Stimulated activated CD8-positive, alpha-beta memory T cell treated with anti-CD3 and anti-CD28 coated beads, Interleukin-15, amount 100 ng/mL, for 1 hour (primary cell): ENCODE measurements at places on chromosomes 2 and 18.

- no peak for DNase-seq
These were observed 65.2 kb downstream of the LTBP1 start for GRCh38 chr2:33011941-33012340.

GRCh38 chr2:71494523-71495155 lies 41.3 kb downstream of the DYSF start:
- no peak for DNase-seq

DNA sequence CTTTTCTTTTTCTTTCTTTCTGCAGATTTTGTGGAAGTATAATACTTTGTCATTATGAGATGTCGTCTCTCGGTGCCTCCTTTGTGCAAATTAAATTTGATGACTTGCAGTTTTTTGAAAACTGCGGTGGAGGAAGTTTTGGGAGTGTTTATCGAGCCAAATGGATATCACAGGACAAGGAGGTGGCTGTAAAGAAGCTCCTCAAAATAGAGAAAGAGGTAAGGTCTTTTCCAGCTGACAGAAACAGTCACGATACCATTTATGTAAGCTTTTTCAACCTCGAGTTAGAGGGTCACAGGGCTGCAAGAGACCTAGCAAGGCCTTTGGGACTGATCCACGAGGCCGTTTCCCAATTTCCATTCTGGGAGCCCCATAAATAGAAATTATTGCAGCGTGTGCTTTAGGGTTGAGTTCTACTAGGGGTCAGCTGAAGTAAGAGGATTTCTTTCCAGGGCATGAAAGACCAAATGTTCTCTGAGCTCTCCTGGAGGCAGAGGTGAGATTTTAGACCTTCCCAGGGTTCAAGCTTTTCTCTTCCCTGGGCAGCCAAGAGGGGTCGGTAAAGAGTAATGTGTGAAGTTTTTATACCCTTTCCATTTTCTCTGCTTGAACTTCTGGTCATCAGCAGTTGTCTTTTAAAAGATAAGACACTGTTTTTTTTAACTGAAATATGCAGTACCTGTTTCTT lies 15.5 kb downstream of the MAP3K20 start:
- DNase-seq: no peak

DNA sequence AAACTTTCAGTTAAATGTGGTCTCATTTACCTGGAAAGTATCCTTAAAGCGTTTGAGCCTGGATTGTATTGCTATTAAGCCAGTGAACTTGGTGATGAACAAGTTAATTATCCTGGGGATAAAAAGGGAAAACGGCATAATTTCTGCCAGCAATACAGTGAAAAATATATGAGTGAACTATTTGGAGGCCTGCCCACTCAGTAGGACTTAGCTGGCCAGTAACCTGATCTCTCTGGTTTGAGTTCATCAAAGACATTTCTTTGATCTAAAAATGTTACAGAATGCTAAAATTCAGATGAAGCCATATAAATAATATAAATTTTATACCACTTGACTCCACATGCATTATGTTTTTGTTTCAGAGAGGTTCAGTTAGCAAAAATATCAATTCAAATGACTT lies 241.1 kb upstream of the VWC2L start:
- DNase-seq: no peak

DNA sequence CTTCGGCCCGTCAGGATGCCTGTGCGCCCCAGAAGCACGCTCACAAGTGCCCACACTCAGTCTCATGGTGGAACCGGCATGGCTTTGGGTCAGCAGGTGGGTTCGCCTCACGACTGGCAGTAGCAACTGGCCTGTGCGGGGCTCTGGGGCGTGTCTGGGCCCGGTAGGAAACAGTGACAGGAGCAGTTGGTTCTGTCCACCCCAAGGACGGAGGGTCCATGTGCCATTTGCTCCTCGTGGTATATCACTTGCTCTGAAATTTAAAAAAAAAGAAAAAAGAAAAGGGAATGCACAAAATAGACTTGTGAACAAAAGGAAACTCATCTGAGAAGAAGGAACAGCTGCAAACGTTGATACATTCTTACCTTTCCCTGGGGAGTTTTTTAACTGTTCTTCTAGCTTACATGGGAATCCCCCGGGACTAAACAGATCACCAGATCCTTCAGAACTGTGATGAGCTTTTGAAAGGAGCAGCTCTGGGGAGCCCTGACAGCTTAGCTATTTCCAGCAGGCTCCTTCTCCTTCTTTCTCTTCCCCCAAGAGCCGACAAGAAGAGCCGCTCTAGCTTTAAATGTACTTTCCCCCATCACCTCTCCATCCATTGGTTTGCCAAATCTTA lies 42.8 kb downstream of the TRAPPC12 start:
- DNase-seq: no peak

DNA sequence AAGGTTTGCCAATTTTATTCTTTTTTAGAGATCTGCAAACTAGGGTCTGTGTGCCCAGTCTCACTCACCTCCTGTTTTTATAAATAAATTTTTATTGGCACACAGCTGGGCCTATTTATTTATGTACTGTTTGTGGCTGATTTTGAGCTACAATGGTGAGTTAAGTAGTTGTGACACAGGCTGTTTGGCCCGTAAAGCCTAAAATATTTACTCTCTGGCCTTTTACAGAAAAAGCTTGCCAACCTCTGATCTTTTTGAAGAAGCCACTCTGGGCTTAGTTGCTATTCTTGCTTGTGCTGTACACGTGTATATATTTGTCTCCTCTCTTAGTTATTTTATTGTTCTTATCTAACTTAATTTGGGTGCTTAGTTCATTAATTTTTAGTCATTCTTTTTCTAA lies 14.5 kb downstream of the NAB1 start:
- DNase-seq: no peak

DNA sequence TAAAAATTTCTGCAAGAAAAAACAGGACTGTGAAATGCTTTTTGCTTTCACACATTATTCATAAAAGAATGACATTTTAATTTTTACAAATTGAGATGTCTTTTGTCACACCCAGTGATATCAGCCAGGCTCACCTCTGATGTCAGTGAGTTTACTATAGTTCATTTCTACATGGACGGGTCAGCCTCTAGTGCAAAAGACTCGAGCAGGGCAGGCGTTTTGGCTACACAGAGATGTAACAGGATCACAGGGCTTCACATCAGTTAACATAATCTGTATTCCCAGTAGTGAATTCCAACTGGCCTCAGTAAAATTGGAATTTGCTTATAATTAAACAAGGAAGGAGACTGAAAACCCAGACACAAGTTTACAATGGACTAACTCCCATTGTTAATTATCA lies 275.6 kb upstream of the ZSWIM2 start:
- no peak for DNase-seq

DNA sequence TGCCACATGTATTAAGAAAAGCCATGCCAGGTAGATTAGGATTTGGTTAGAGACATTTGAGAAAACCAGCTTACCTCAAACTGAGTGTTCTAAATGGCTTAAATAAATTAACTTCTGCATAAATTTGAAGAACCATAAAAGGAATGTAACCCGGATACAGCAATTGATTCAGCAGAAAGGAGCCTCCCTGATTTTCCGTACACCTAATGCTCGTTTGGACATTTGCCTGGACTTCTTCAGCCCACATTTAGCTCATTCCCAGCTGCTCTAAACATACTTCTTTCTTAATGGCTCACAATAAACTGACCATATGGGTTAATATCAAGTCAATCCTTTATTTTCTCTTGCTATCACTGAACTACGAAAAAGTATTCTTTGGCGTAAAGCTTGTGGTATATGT lies 392.4 kb downstream of the ZNF516 start:
- no peak for DNase-seq

DNA sequence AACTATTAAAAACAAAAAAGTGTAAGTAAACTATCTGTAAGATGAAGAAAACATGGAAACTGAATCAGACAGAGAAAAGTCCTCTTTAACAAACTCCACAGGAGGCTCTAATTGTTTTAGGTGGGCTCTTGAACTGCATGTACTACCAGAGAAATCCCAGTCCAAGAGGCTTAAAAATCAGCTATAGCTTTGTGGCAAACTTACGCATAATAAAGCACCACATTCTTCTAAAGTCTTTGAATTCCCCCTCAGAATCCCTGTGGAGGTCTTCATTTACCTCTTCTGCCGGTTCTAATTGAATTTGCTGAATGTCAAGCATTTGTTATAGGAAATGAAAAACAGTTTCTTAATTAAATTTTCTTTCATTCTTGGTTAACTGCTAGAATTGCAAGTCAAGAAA lies 40.8 kb downstream of the CHN1 start:
- DNase-seq: no peak

- DNase-seq: no peak
These were observed 1.1 kb upstream of the CEP192 start for GRCh38 chr18:12990123-12990475.

- no peak for DNase-seq
These were observed 511.9 kb upstream of the TNP1 start for GRCh38 chr2:217371781-217372213.

DNA sequence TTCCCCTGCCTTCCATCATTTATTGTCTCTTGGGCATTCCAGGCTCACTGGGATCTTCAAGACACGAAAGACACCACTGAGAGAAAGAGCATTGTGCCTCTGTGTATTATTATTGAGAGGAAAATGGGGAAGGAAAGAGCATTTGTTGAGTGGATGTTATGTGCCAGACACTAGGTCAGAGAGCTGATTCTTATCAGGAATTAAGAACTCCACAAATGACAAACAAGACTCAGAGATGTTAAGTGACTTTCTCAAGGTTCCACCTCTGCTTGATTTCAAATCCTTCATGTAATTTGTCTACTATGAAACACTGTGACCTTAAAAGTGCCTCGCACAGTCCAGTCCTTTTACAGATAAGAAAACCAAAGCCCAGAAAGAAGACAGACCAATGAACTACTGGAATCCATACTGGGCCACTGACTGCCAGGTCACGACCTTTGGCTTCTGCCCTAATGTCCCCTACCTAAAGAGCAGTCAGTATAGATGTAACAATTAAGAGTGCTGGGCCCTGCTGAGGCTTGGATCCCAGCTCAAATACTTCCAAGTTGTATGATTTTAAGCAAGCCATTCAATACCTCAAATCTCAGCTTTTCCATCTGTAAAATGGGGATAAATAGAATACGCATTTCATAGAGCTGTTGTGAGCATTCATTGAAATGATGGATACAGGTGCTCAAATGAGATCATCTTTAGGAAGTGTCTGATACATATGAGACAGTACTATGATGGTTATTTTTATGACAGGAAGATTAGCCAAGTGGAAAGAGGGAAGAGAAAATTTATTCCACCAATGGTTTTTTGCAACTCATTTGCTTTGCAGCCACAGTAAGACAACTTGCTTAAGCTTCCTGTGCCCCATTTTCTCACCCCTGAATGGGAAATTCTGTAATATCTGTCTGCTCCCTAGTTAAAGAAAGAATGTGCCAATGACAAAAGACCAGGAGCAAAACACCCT lies 10.9 kb downstream of the KLF7 start:
- DNase-seq: no peak

GRCh38 chr18:57149531-57149930 lies 2.6 kb downstream of the BOD1L2 start:
- no peak for DNase-seq

GRCh38 chr2:20704886-20705285 lies 37.9 kb downstream of the GDF7 start:
- DNase-seq: no peak

GRCh38 chr18:32019251-32019948 lies 775 bp downstream of the RNF125 start:
- DNase-seq: peak; percentile 23

- DNase-seq: no peak
These were observed 256.5 kb downstream of the GBX2 start for GRCh38 chr2:235911633-235912233.

DNA sequence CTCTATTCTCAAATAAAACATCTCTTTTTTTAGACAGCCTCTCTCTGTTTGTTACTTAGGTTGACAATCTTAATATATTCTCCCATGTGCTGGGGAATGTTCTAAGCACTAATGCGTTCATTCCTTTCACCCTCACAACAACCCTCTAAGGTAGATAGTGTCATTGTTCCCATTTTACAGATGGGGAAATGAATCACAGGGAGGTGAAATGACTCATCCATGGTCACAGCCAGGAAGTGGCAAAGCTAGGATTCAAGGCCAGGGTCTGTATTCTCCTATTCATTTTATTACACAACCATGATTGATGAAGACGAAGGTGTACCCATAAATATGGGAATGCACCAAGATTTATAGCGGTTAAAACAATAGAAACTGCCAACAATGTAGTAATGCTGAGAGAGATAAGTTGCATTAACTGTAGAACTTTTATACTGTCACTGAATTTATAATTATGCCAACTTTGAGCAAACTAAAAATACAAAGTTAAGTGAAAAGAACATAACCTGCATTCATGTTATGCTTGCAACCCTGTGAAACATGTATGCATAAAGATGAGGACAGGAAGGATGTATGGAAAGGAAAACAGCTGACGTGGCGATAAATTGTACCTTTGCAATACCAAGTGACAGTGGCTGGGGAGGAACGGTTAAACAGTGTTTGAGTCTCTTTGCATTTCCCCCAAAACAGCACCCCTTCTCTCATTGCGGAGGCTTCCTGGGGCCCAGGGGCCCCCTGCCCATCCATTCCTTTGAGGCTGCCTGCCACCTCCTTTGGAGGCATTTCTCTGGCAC lies 257.7 kb upstream of the AGAP1 start:
- no peak for DNase-seq

GRCh38 chr2:47334356-47335136 lies 68.4 kb upstream of the MSH2 start:
- no peak for DNase-seq

GRCh38 chr2:202405798-202406197 lies 29.7 kb downstream of the BMPR2 start:
- DNase-seq: no peak

- no peak for DNase-seq
These were observed 73.4 kb upstream of the ATL2 start for GRCh38 chr2:38450509-38450908.
